ENCODE measurements at places on chromosomes 4 and X.
A peak's percentile ranks its signal among the peaks of the same experiment; 100 is the strongest.

GRCh38 chrX:155293771-155294170 lies 29.5 kb upstream of the RAB39B start:
- DNase-seq, result no peak

DNA sequence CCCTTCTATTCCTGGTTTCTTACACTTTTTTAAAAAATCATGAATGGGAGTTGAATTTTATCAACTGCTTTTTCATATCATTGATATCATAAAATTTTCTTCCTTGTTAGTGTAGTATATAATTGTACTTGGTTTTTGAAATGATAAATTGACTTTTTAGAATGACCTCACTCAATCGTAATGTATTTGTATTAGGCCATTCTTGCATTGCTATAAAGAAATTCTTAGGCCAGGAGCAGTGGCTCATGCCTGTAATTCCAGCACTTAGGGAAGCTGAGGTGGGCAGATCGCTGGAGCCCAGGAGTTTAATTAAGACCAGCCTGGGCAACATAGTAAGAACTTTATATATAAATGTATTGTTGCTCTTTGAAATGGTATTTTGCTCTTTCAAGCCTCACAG lies 6.3 kb downstream of the EXOC1 start:
- DNase-seq, result no peak

- DNase-seq, result no peak
Measured at GRCh38 chrX:40773809-40774208, 38.5 kb upstream of the MED14 start.

GRCh38 chrX:142244568-142244967 lies 39.5 kb upstream of the MAGEC2 start:
- DNase-seq, result no peak

DNA sequence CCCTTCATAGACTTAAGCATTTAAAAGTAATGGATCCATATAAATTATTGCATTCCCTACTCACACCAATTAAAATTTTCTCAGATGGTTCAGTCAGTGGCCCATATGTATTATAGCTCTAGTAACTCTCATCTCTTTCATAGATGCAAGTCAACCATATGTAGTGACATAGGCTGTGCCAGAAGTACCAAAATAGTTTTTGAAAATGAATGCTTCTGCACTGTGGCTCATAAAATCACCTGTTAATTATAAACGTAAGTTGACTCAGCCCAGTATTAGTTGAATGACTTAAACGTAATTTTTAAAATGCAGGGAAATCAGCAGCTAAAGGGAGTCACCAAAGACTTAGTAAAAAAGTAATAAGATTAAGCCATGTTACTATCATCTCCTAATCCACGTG lies 143.8 kb downstream of the PPARGC1A start:
- DNase-seq, result no peak

- DNase-seq, result no peak
Measured at GRCh38 chr4:104457308-104457981, 37.2 kb downstream of the CXXC4 start.

DNA sequence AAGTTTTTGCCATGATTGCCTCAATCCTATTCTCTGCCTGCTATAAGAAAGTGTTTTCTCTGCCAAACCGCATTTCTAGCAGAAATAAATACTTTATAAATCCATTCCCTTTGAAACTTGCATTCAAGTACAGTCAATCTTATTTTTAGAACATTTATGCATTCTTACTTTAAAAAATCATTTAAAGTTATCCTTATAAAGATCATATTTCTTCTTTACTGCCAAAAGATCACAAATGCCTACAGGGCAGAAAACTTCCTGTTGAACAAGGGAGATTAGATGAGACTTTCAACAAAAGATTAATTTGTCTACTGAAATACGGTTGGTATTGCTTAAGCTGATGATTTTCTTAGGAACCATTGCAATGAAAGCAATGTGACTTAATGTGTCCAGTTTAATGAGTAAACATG lies 207.2 kb upstream of the SLIT2 start:
- DNase-seq, result no peak

DNA sequence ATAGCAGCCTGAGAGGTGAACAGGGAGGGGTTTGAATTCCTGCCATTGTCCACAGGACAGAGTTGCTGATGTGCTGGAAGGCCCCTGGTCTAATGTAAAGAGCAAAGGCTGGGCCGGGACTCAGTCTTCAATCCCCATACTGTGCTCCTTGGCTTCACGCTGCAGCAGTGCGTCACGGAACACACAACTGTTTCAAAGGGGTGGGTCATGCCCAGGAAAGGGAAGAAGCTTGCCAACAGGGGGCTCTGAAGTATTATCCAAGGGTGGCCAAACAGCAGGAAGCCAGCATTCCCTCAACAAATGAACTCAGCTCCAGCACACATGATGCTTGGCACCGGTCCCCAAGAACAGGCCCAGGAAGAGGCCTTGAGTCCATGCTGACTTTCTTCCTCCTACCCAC lies 122.5 kb downstream of the NFKB1 start:
- no peak for DNase-seq

DNA sequence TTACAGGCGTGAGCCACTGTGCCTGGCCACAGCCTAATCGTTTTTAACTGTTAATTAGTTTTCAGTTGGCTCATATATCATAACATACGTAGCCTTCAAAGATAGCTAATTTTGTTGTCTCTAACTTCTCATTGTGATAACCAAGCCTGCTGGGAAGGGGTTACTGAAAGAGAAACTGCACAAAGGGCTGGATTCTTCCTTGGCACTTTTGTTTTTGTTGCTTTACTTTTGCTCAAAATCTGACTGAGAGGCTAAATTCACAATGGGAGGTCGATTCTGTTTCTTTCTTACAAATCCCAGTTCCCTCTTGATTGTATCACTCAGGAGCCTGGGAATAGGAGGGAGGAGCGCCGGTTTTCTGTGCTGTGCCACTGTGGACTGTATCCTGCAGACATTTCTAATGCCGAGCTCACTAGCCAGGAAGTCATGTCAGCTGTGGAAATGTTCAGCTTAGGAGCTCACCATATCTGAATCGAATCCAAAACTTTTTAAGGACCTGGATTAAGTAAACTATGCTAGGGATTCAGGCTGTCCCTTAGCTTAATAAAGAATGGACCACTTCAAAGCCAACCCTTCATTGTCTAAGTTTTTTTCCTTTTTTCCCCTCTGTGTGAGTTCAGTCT lies 120.5 kb upstream of the FAT1 start:
- DNase-seq, result peak; percentile 37

DNA sequence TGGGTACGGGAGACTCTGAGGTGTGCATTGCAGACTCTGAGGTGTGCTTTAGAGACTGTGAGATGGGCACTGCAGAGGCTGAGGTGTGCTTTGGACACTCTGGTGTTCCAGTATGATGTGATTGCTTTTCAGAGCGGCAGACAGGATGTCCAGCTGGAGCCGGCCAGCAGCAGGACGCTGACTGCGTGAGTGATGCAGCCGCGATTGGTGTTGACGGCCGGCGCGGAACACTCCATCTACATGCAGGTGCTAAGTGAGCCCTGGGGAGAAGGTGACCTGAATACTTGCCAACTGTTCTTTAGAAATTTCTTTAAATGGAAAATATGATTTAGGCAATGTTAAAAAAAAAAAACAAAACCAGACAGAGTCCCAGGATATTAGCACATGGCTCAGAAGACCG lies 103.1 kb upstream of the PPP2R3B start:
- no peak for DNase-seq

DNA sequence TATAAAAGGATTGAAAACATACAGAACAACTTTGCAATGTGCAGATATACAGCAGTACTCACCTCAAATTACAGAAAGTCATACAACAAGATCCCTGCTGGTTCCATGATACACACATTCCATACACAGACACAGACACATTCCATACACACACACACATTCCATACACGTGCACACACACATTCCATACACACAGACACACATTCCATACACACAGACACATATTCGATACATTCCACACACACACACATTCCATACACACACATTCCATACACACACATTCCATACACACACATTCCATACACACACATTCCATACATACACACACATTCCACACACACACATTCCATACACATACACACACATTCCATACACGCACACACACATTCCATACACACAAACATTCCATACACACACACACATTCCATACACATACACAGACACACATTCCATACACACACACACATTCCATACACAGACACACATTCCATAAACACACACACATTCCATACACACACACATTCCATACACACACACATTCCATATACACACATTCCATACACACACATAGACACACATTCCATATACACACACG lies 13.7 kb downstream of the LINC00632 start:
- no peak for DNase-seq

DNA sequence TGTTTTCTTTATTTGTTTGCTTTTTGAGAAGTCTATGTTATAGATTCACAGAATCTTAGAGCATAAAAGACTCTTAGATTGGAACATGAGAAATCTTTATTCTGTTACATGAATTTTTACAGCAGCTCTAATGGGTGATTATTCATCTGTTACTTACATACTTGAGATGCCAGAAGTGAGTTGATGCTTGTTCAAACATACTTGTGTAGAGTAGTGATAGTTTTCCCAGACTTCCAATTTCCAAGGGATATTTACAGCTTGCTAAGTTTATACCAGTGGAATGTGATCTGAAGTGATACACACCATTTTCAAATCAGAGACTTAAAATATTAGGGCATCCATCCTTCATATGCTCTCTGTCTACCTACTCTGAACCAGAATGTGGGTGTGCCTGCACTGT lies 252.9 kb upstream of the SMIM31 start:
- DNase-seq, result no peak

- DNase-seq, result no peak
Measured at GRCh38 chr4:44553180-44553579, 98.2 kb downstream of the YIPF7 start.

- no peak for DNase-seq
Measured at GRCh38 chr4:99816545-99817308, at the start of gene DAPP1. TSS of gene DAPP1 (plus strand) at chr4:99816827. CDS start at chr4:99816914, 87 bp downstream.

- DNase-seq, result no peak
Measured at GRCh38 chrX:39714471-39714870, 383.3 kb downstream of the BCOR start.

- peak; percentile 76 for DNase-seq
Measured at GRCh38 chr4:13543839-13544605, at the start of gene NKX3-2. TSS of gene NKX3-2 (minus strand) at chr4:13544508. CDS start at chr4:13544414, 94 bp downstream.

DNA sequence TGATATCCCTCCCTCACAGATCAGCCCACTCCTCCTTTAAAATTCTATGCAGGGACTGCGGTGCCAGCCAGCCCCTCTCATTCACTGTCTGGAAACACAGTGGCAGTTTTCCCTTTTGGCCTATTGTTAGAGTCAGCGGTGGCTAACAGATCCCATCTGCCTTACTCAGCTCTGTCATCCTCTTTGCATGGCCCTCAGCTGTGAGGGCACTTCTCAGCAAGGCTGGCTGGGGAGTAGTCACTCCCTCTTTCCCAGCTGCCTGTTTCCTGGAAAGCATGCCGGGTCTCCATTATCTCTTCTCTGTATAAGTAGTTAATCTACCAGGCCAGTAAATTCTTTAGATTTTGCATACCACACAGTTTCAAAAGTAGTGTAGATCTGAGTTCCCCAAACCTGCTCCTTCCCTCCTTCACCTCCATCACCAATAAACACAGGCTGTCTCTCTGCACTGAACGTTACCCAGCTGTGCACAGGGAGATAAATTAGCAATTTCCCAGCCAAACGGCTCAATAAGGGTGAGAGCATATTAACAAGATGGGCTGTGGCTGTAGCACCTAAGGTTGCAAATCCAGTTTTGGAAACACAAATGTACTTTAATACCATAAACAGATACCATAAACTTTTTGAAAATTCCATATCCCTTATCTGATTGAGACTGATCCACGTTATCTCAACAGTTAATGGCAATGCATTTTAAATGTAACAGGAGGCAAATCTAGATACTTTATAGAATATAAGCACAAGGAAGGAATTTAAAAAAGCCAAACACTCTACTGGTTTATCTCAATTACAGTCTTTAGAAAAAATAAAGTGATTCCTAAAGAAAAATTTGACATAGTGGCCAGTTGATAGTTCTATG lies 229.3 kb downstream of the ANKRD50 start:
- DNase-seq, result no peak

GRCh38 chr4:22485737-22486136 lies 30.1 kb downstream of the ADGRA3 start:
- DNase-seq, result no peak

- DNase-seq, result no peak
Measured at GRCh38 chr4:120236873-120237272, 170.2 kb upstream of the MAD2L1 start.

- DNase-seq, result no peak
Measured at GRCh38 chr4:25163196-25163595, 2.9 kb upstream of the SEPSECS start.

DNA sequence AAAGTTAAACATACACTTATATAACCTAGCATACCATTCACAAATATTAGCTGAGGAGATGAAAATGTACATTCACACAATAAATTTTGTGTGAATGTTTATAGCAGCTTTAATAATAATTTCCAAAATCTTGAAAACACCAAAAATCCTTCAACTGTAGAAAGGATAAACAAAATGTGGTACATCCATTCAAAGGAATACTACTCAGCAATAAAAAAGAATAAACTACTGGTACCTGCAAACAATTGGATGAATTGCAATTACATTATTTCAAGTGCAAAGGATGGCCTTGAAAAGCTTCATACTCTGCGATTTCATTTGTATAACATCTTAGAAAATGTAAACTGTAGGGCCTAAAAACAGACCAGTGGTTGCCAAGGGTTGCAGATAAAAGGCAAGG lies 11.7 kb upstream of the RPS6KA6 start:
- no peak for DNase-seq

DNA sequence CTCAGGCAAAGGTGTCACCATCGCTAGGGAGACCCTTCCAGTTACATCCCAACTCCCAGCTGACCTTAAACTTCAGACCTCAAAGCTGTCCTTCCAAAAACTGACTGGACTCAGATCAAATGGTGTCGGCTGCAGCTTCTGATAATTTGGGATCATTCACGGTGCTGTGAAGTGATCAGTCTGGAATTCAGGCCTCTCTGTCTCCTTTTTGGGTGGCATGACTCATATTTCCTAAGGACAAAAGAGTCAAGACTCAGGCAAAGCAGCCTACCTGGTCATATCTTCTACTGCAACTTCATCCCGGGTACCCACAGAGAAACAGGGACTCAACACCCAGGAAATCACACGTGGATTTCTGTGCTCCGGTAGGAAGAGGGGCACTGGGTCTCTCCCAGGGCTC lies 87.6 kb downstream of the SORCS2 start:
- DNase-seq, result no peak

- DNase-seq, result no peak
Measured at GRCh38 chr4:42278709-42279324, 118.5 kb upstream of the SHISA3 start.

DNA sequence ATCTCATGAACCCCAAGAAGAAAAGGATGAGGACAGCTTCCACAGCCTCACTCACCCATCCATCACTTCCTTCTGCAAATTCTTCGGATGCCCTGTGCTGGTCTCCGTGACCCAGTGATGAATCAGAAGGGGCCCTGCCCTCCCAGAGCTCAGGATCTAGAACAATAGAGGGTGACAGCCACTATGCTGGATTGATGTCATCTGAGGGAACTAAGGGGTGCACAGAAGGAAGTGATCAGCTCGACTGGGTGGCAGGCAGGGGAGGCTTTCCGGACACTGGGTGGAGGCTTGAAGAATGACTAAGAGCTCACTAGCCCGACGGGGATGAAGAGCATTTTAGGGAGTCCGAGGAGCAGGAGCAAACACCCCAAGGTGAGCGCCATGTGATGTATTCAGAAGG lies 1.4 kb upstream of the ZNF185 start:
- DNase-seq, result no peak

Measured in left lung (tissue), 14 donors.